Right ventricle myocardium superior (tissue), 1 donor: ENCODE measurements at places on chromosomes 1 and 21. TPM values are rescaled to one million over a fixed set of nuclear protein-coding genes. Genes with fewer than 3 reads are reported as not detected.

DNA sequence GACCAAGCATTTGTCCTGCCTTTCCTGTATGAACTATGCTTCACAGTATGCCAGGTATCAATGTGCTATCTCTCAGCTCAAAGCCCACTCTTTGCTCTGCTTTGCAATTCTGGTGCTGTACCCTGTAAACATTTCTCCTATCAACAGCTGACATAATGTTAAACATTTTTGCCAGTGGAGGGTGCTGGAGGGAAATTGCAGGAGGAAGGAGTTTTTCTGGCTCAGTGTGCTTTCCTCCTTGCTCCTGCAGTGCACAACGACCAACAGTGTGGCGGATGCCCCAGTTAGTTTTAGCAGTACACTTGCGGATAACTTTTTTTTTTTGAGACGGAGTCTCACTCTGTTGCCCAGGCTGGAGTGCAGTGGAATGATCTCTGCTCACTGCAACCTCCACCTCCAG, 67.1 kb upstream of the PTGFRN start:
- DNase-seq: no peak

GRCh38 chr1:43540653-43541071, 10.0 kb downstream of the PTPRF start:
- DNase-seq: no peak

DNA sequence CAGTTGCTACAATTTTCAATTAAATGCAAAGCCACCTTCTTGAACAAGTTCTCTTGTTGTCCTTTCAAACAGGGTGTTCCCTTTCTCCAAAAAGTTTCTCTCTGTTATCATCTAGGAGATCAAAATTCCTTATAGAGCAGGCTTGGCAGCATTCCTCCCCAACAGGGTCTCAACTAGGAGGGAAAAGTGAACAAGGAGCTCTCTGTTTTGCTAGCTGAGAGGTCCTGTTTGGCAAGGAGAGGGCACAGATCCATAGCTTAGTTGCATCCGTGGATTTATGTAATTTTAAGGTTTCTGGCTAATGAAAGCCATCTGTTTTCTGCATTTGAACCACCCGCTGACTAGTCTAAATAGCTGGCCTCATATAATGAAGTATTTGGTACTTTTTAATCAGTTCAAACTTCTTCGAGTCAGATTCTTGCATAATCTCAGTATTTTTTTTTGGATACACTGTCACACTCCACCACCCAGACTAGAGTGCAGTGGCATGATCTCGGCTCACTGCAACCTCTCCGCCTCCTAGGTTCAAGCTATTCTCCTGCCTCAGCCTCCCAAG, 54.0 kb downstream of the APP start:
- no peak for DNase-seq

GRCh38 chr1:94323311-94324177, 86.2 kb upstream of the ARHGAP29 start:
- DNase-seq: no peak

DNA sequence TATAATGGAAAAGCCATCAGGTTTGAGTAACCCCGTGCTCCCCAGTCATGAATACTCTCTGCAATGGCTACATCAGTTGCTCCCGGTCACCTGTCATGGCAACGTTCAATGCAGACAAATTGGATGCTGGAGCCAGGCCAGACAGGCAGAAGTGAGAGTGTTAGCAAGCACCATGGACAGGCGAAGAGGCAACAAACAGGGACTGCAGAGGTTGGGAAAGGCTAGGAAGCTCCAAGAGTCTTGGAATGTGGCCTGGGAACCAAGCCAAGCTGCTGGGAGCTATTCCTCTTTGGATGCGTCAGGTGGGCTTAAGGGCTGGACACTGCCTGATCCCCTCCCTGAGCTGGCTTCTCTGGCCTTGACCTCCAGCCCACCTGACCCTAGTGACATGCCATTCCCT, 102.9 kb downstream of the ACTL8 start:
- DNase-seq: no peak

GRCh38 chr1:77288275-77288674, 6.5 kb downstream of the AK5 start:
- DNase-seq: no peak

- no peak for DNase-seq
Measured at GRCh38 chr1:75796376-75797272, at the start of gene MSH4. MSH4 (plus strand) TSS chr1:75796882; CDS start chr1:75796986, 104 bp downstream.

- DNase-seq: no peak
Measured at GRCh38 chr1:226690460-226690982, 48.6 kb downstream of the ITPKB start.

DNA sequence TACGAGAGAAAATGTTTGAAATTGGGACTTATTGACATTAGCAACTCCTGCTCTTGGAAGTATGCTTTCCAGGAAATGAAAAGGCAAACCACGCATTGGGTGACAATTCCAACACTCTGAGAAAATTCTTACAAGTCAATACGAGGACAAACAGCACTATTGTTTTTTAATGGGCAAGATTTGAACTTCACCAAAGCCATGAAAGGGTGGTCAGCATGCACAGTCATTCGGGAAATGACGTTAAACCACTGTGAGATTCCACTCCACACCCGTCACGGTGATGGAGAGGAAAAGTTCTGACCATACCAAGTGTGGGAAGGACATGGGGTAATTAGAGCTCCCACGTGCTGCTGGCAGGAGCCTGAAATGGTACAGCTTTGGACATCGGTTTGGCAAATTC, 12.2 kb upstream of the PRXL2B start:
- no peak for DNase-seq

GRCh38 chr1:69220672-69221071, 347.1 kb upstream of the LRRC7 start:
- DNase-seq: no peak

- no peak for DNase-seq
Measured at GRCh38 chr1:182672487-182672836, 11.9 kb downstream of the RGS8 start.

- DNase-seq: no peak
Measured at GRCh38 chr1:180428782-180429695, 73.3 kb downstream of the ACBD6 start.

DNA sequence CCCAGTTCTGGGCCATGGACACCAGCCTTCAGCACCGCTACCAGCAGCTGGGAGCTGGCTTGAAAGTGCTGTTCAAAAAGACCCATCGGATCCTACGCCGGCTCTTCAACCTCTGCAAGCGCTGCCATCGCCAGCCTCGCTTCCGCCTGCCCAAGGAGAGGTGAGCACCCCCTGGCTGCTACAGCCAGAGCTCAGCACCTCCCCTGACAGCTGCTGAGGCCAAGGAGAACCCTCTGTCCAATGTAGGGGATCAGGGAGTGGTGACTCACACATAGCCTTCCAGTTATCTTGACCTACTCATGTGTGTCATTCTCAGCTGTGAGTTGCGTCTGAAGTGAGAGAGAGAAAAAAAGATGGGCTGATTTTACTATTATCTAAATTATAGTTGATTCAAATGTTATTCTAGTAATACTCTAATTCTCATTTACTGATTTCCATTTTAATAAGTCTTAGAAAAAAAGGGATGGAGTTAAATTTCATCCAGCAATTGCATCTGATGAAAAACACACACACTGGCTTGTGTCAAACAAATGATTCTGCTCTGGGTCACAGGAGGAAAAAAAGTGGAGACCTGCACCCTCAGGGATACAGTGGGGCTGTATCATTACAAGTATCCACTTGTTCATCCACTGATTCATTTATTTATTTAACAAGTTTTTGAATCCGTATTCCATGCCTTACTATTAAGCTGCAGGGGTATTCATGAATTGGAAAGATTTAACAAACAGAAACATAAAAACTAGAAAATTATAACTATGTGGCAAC, 108.0 kb downstream of the BRINP2 start:
- DNase-seq: no peak

GRCh38 chr21:40882192-40882915, 35.4 kb upstream of the DSCAM start:
- DNase-seq: no peak

- no peak for DNase-seq
Measured at GRCh38 chr1:243291292-243291691, 35.5 kb downstream of the SDCCAG8 start.

DNA sequence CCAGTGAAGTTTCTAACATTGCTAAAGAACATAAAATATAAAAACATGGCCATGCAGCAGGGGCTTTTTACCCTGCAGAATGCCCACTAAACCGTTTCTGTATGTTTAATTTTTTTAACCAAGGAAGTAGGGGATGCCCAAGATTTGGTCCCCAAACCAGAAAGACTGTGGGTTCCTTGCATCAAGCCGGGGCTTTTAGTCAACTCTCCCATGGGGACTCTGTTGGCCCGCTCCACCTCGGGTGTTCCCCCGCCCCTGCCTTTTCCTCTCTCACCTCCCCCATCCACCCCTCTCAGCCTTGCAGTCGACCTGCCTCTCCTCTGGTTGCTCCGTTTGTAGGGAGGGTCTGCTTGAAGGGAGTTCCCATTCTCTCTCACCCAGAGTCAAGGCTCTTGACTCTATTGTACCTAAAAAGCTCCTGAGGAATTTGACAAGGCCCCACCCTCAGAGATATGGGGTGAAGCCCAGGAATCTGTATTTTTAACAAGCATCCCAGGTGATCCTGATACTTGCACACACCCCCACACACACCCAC, 117.5 kb downstream of the TOMM20 start:
- DNase-seq: no peak

- DNase-seq: no peak
Measured at GRCh38 chr1:14538335-14538734, 60.1 kb upstream of the KAZN start.

DNA sequence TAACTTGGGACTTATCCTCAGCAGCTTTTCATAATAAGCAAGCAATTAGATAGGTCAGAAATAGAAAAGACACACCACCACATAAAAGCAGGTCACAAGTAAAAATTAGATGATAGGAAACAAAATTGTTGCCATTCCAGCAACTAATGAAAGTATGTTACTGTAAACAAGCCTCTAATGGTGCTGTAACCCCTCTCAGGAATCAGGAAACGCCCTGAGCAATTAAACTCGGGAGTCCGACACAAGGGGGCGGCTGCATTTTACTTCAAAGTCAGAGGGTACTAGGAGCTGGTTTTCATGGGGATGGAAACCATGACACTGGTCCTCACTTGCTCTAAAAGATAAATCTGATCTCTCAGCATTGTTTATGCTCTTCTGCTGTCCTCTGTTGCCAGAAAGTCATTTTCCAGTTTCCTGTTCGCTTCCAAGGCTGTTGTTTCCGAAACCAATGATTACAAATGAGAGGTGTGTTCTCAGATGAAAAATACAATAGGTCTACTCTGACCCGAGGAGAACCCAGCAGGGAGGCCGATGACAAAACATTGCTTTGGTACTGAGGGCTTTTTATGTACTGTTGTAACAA, 93.4 kb downstream of the TGFBR3 start:
- no peak for DNase-seq

DNA sequence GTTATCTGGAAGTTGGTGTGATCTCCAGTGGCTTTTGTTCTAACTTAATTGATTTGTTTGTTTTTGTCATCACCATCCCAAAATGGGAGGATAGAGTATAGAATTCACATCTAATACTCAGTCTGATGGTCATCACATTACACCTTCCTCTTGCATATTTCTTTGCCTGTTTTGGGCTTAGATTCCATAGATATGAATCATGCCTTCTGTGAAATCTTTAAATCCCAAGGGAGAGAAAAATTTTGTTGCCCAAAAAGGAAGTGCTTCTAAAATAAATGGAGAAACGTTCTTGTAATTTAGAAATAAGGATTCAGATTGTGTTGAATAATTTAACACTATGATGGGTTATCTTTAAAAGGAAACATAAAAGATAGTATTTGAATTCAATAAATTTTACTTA, 446.0 kb upstream of the LRRC7 start:
- no peak for DNase-seq

DNA sequence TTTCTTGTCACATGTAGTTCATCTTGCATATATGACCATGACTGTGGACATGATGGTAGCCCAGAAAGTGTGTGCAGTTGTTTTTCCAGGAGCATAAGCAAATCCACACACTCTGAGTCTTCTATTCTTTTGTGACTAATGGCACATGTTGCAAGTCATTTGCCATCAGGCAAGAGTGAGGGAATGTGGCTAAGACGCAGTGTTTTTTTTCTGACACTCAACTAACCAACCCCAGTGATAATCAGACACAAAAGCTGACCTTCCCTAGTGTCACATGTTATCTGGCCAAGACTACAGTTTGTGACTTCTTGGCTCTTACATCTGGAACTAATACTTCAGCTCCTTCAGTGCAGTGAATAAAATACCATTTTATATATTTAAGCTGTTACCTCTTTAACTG, 108.8 kb downstream of the ITSN1 start:
- DNase-seq: no peak

GRCh38 chr21:26125433-26126167, 45.0 kb downstream of the APP start:
- no peak for DNase-seq

- no peak for DNase-seq
Measured at GRCh38 chr21:28518630-28519029, 474.0 kb downstream of the LTN1 start.

DNA sequence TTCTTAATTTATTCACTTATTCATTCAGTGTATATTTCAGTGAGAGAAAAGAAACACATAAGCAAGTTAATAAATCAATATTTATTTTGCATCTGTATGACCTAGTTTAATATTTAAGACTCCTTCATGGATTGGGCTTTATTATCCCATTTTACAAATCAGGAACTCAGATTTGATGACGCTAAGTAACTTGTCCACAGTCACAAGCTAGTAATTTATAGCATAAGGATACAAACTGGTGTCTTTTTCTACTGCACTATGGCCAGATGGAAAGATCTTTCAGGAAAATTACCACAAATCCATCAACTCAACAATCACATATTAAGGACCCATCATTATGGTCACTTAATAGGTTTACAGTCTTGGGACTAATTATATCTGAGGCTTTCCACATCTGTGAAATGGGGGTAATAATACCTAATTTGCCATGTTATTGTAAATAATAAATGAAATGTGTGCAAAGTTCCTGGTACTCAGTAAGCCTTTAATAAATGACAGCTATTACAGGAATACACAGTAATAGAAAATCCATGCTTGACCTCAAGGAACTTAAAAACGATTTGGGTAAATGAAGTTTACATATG, 13.3 kb downstream of the CDKN2C start:
- no peak for DNase-seq

DNA sequence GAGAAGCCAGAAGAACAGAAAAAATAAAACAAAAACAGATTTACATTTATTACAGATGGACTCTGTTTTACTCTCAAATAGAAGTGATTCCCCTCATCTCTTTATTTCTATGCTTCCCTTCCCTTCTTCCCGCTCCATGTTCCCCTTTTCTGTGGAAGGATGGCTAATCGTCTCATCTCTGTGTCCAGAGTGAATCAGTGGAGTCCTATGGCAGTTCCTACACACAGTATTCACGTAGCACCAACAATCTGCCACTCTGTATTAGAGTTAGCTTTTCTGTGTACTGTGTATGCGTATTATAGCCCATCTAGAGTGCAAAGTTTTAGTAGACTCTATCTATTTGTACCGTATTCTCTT, 6.8 kb upstream of the ERO1B start:
- no peak for DNase-seq

- no peak for DNase-seq
Measured at GRCh38 chr1:181936768-181937581, 124.5 kb downstream of the ZNF648 start.

The CRYAA gene
- total RNA-seq: not detected

The SLC45A1 gene
- total RNA-seq: 1.9 TPM

The CYP4Z1 gene
- 0.86 TPM for total RNA-seq

The HJV gene
- 88.1 TPM for total RNA-seq

The NUAK2 gene
- total RNA-seq: 1.2 TPM

The C1orf115 gene
- 21.0 TPM for total RNA-seq

The SPATA46 gene
- total RNA-seq: not detected

The FAF1 gene
- total RNA-seq: 88.1 TPM

The OR2T8 gene
- total RNA-seq: not detected

The CLSTN1 gene
- 48.8 TPM for total RNA-seq

The OVAAL gene
- 1.1 TPM for total RNA-seq

The KCNT2 gene
- 1.0 TPM for total RNA-seq

The CELA2A gene
- total RNA-seq: not detected

The TRIM45 gene
- total RNA-seq: 16.4 TPM

The PDC gene
- total RNA-seq: not detected

The ADGRB2 gene
- 14.7 TPM for total RNA-seq

The RXRG gene
- total RNA-seq: 3.3 TPM
